ENCODE measurements at places on chromosomes 2 and 18.

DNA sequence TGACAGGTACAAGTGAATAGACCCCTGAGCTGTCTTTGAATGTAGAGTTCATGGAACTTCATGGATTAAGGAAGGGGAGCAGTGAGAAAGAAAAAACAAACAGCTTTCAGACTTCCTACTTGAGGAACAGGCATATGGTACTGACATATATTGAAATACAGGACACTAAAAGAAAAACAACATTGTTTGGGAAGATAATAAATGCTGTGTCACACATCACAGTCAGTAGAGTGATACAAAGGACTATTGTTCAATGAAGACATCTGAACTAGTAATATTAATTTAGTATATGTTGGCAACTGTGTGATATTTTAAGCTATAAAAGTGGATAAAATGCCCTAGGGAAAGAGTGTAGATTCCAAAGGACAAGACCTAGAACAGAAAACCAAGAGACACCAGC lies 3.3 kb downstream of the DSC2 start:
- DNase-seq = no peak

DNA sequence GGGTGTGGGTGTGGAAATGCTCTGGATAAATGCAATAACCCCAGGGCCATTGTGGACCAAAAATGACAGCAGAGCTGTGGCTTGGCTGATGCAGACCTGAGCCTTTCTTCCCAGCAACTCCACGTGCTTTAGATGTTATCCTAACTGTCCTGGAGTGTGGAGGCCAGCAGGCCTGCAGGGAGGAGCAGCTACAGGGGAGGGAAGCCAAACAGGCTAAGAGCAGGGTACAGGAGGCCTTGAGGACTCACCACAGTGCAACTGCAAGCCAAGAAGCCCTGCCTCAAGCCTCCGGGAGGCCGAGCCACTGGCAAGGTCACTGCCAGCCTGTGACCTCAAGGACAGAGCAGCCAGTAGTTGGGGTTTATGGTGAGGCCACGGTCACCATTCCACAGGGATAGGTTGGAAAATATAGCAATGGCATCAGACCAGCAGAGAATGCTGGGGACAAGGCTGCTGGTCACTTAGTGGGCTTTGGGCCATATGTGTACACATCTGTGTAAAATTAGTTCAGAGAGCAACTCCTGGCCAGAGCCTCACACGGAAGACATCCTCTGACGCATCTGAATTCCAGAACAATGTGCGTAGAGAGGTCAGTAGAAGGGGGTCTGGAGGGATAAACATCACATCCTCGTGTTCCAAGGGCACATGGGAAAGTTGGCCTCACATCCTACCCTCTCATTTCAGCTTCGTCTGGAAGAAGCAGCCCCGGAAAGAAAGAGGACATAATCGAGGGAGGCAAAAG lies 76.2 kb upstream of the UPP2 start:
- DNase-seq = no peak

- DNase-seq = no peak
Observed at GRCh38 chr2:165623161-165623560, 153.7 kb downstream of the CSRNP3 start.

DNA sequence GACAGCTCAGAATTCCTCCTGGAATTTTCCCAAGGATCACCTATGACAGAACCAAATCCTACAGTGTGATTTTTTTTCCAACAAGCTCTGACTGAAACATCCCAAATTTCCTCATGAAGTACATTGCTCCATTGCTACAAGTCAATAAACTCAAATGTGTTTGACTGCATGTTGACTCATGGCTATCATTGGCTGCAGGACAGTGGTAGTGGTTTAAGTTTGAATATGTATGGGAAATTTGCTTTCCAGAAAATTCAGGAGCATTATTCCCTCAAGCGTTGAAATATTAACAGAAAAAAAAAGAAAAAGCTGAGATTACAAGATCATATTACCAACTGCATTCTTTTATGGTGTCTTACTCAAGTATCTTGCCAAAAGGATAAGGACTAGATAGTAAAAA lies 402.8 kb upstream of the DSEL start:
- DNase-seq = no peak

DNA sequence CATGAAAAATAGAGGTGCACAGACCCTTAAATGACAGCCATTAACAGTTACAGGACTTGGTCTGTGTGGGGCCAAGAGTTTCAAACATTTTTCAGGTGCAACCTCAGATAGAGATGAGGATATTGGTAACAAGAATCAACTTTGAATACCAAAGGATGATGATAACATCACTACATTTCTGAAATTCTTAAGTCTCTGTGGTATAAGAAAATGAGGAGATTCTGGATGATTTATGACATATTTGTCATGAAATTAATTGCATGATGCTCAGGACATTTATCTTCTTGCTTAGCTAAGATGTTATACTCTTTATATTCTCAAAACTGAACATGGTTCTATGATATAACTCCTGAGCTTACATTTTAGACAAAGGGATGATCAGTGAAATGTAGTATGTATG lies 471.8 kb upstream of the CWC22 start:
- DNase-seq = no peak

DNA sequence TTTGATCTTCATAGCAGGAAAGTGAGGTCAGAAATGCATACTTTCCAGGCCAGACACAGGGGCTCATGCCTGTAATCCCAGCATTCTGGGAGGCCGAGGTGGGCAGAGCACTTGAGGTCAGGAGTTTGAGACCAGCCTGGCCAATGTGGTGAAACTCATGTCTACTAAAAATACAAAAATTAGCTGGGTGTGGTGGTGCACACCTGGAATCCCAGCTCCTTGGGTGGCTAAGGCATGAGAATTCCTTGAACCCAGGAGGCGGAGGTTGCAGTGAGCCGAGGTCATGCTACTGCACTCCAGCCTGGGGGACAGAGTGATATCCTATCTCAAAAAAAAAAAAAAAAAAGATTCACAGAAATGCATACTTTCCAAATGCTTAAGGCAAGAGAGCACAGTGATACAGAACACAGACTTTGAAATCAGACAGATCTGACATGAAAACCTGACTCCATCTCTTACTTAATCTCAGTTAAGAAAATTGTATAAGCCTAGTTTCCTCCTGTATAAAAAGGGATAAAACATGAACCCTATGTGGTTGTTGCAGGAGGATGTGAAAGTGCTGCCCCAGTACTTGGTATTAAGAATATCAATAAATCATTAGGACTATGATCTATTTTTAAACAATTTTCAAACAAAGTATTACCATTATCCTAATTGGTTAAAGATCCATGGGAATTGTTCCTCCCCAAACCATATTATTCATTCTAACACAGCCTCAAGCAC lies 26.4 kb downstream of the COBLL1 start:
- no peak for DNase-seq

DNA sequence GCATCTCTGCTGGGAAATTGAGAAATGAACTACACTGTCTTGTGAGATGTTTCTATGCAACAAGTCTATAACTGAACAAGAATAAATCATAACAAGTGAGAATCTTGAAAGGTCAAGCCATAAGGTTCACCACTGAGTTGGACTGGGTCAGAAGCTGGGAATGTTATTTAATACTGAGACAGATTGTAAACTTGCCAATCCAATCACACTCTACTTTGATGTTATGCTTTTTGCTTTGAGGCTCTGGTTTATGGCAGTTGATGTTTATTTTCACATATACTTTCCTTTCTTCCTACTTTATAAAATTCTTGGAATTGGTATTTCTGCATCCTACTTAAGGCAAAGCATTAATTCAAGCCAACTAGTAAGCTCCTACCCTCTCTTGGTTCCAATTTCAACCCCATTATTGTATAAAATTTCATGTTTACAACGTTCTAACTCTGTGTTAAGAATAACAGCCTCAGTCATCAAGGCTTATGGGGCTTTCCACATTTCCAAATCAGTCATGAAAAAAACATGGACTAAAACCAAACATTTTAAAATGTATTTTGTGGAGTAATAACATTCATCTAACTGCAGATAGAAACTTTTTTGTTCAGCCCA lies 533.4 kb downstream of the NYAP2 start:
- DNase-seq = no peak

DNA sequence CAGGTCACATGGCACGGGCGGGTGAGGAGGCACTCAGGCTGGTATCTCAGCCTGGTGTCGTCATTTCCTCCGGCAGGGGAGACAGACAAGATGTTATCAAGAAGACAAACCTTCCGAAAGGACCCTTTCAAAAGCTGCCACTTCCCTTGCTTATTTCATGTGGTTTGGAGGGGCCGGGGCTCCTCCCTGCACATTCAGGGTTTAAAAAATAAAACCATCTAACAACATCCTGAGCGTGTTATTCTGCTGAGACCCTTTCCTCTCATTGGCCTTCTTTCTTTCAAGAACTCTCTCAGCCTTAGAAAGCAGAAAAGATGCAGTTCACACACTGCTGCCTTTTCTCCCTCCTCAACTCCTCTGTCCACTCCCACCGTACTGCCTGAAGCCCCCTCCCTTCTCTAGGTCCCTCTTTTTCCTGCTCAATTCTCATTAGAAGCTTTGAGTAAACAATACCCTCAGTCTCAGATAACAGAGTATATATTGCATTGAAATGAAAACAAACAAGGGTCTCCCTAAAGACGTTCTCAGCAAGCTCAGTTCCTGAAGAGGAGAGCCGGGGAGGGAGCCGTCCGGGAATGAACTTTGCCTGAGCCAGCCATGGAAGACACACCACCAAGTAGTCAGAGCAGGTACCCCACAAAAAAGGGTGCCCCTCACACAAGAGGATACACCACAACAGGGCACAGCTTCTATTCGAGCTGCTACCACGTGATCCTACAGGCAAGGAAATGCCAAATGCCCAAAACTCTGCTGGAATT lies 9.7 kb downstream of the SMAD7 start:
- DNase-seq = peak; percentile 70

DNA sequence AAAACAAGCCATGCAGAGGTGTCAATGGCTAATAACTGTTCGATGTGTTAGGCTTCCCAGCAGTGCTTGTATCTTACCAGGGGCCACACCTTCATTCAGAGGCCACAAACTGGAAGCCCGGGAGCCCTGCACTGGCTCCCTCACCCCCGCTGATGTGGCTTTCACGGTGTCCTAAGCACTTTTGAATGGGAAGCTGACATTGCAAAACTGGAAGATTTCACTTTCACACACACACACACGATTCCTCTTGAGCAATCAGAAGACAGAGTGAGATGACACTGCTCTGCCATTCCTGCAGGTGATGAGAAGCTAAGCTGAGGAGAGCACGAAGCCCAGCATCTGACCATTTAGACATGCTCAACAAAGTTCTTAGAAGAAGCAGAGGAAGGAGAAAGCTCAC lies 8.6 kb upstream of the ZNF407 start:
- DNase-seq = no peak

- DNase-seq = no peak
Observed at GRCh38 chr2:10346929-10347561, 44.3 kb downstream of the HPCAL1 start.

GRCh38 chr2:164850235-164850634 lies 8.6 kb upstream of the COBLL1 start:
- no peak for DNase-seq

- no peak for DNase-seq
Observed at GRCh38 chr2:10229462-10230099, 73.1 kb upstream of the HPCAL1 start.

DNA sequence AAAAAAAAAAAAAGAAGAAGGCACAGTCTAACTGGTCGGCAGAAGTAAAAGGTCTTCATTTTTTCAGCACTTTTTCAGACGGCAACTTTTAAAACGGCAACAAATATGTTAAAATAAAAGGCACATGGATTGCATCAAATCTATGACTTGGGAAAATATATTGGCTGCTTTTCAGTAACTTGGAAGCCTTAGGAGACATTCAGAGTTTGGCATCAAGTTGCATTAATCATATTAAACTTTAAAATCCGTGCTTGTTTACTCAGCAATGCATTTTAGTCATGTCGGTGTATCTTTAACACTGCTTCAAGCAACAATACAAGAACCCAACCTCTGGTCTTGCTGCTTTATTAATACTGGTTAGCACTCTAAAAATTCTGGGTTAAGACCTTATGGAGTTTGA lies 111.1 kb downstream of the MEP1B start:
- DNase-seq = no peak

GRCh38 chr2:32750880-32751279 lies 123.0 kb downstream of the TTC27 start:
- no peak for DNase-seq

GRCh38 chr2:108267101-108267500 lies 21.6 kb upstream of the SULT1C2 start:
- no peak for DNase-seq
